ENCODE measurements at places on chromosomes 16 and 17.

DNA sequence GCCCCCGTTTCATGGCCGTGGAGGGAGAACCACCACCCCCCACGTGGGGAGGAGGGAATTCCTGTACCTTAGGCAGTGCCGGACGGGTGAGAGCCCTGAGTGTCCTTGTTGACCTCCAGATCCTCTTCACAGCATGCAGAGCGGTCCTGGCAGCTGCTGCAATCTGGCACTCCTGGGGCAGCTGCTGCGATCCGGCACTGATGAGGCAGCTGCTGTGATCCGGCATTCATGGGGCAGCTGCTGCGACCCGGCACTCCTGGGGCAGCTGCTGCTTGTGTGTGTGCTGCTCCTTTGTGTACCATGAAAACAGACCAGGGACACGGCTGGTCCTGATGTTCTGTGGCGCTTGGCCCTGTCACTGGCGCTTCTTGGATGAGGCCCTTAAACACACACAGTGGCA is 12.8 kb downstream of the ZNF778 start:
- no peak for DNase-seq

GRCh38 chr17:81517339-81518112 is 4.9 kb upstream of the ACTG1 start:
- DNase-seq = no peak

DNA sequence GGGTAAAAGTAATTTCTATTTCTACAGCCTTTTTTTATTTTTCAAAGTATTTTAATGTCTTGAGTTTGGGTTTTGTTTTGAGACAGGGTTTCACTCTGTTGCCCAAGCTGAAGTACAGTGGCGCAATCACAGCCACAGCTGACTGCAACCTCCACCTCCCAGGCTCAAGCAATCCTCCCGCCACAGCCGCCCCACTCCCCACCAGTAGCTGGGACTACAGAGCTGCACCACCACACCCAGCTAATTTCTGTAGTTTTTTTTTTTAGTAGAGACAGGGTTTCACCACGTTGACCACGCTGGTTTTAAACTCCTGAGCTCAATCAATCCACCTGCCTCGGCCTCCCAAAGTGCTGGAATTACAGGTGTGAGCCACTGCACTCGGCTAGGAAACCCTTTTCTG is 44.0 kb downstream of the TUBD1 start:
- no peak for DNase-seq

DNA sequence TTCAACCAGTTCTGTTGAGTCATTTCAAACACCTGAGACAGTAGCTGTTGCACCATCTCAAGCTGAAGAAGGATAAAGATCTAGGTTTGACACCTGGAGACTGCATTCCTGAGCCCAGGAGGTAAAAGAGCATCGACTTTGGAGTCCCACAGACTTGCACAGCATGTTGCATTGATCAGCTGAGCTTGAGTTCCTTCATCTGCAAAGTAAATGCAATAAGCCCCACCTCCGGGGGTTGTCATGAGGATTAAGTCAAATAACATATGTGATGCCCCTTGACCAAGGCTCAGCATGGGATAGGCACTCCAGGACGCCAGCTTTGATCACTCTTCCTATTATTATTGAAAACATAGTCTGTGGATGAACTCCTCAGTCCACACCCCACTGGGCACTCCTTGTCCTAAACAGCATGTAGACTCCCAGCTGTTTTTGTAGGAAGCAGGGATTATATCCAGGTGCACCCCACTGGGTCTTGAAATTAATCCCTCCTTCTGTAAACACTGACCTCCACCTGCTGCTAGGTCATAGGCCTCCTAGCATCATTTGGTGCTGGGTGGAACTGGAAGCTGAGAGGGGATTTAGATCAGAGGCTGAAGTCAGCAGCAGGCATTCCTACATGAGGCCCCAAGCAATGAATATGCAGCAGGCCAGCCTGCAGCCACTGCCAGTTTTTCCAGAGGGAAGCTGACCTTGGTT is 259.0 kb downstream of the HS3ST4 start:
- no peak for DNase-seq

GRCh38 chr17:17766077-17766743 is 70.6 kb downstream of the SREBF1 start:
- no peak for DNase-seq

- DNase-seq = no peak
Observed at GRCh38 chr16:80167657-80168390, 373.0 kb upstream of the DYNLRB2 start.

- no peak for DNase-seq
Observed at GRCh38 chr17:3972931-3973330, 8.7 kb upstream of the ATP2A3 start.

DNA sequence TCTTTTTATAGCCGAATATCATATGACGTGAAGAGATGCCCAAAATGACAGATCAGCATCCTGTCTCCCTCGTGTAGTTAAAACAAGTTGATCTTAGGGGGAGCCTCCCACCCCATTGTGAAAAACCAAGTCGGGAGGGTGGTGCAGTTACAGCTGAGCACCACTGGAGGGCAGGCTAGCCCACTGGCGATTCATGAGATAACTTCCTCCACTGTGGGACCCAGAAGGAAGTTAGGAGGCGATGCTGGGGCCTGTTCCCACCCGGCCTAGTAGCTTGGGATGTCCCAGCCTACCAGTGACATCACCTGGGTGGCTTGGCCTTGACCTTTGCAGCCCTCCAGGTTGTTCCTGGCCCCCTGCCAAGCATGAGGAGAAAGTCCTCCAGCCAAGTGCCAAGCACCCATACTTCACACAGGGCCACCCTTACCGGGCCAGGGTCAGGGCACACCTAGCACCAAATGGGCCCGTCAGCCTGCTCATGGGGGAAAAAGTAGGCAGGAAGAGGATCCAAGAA is 8.1 kb upstream of the CPNE2 start:
- no peak for DNase-seq

- DNase-seq = no peak
Observed at GRCh38 chr16:55557186-55557585, 9.3 kb upstream of the CAPNS2 start.

DNA sequence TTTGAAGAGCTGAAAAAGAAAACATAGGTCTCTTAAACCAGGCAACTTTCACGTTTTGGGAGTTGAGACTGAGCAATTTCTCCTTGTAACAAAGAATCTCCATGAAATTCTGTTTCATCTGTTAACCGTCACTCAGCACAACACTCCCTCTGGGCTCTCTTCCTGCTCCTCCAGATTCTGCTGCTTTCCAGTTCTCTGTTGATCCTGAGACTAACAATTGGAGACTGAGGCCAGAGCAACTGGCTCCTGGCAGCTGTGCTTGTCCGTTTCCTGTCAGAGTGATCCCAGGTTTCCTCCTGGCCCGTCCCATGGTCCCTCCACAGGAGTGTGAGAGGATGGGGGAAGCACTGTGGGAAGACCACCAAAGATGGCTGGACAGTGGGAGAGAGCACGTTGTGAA is 32.5 kb downstream of the IST1 start:
- no peak for DNase-seq

- DNase-seq = no peak
Observed at GRCh38 chr16:88514526-88515232, 55.5 kb upstream of the ZC3H18 start.

DNA sequence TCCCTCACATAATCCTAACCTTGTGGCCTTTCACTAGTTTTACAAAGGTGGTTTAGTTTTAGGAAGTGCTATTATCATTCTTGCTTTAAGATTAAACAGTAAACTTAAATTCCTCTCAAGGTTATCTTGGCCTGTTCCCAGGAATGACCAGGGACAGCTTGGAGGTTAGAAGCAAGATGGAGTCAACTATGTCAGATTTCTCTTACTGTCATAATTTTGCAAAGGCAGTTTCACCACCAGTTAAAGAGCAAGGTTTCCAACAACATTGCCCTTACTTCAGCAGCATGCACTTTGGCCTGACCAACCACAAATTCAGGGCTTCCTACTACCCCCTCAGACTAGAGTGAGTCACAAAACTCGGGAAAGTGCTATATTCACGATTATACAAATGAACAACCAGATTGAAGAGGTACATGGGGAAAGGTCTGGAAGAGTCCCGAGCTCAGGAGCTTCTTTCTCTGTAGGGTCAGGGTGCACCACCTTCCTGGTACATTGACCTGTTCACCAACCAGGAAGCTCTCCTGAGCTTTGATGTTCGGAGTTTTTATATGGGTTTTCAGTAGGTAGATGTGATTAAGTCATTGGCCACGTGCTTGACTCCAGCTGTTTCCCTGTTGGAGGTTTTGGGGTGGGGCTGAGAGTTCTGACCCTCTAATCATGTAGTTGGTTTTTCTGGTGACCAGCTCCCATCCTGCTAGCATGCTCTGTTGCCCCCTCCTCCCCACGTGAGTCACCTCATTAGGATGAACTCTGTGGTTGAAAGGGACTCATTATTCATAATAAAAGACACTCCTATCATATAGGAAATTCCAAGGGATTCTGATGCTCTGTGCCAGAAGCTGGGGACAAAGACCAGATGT is 19.4 kb downstream of the RHOT1 start:
- no peak for DNase-seq

DNA sequence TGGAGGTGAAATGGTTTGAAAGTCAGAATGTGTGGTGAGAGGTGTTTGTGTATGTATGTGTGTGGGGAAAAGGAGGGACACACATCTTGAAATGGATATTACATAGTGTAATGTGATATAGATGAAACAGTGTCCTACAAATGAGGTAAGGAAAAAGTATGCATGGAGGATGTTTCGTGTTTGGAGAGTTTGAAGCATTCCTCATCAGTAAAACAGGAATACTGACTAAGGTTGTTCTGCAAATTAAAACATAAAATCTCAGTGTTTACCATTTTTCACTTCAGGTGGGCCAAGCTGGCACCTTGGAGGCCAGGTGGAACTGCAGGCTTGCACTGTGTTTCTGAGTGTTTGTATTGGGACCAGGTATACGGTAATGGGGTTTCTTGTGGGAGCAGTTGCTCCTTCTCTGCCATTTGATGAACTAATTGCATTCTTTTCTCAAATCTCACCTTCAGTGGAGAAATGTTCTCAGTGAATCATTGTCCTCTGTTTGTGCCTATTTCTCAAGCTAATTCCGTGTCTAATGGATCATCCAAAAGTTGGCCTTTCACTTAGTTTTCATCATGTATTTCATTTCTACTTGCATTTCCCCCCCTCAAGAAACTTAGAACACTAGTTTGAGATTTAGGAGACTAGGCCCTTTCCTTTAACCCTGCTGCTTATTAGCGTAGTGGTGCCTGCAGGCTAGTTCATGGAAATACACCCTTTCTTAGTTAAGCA is 8.2 kb upstream of the TBKBP1 start:
- DNase-seq = no peak

- no peak for DNase-seq
Observed at GRCh38 chr17:61275395-61275794, 124.2 kb upstream of the TBX2 start.

DNA sequence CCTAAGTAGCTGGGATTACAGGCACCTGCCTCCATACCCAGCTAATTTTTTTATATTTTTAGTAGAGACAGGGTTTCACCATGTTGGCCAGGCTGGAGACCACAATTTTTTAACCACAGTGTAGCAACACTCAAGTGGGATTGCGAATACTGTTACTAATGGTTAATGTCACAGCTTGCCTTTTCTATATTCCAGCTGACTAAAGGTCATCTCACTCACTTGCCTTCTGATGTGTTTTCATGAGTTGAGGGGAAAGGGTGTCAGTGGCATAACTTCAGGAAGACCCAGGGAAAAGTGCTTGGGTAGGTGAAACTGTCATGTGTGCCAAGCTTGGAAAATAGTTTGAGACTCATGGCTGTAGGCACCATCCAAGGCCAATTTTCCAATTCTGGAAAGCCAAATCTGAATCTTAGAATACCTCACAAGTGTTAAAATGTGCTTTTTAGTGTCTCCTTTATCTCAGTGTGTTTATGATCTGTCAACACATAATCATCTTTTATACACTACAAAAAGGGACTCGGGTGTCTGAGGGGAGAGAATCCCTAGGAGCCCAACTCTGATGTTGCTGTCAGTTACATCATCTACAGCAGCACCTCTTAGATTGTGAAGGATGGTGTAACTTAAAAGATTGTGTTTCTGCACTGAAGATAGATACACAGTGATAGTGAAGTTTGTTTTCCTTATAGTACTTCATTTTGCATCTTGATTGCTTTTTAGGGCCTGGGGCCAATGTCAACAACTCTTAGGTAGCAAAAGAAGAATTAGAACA is 27.1 kb downstream of the OGFOD1 start:
- no peak for DNase-seq

DNA sequence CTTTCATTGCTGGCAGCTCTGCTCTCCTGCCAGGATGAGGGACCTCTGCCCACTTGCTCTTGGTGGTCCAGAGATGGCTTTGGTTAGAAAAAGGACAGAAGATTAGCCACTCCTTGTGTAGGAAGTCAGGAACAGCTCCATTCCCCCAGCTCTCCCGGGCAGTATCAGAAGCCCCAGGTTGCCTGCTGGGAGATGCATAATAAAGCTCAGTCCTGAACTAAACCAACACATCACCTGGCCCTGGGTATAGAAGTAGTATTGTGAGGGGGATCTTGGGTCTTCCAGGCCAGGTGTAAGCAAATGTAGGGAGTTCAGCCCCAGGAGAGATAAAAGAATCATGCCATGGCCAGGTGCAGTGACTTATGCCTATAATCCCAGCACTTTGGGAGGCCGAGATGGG is 52.4 kb downstream of the NEUROD2 start:
- DNase-seq = no peak

DNA sequence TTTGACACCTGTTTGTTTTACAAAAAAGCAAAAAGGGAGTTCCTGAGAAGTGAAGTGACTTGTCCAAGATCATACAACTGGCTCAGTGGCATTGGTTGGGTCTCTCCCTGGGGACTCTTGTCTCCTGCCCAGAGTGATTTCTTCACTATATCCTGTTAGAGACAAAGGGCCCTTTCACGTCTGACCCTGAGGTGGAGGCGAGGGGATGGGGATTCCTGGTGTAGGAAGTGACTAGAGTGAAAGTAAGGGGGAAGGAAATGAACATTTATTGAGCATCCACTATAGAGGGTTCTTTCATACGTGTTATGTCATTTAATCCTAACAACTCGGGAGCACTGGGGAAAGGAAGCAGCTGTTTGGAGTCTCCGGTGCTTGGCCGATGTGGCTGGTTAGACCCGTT is 9.0 kb downstream of the ITGB3 start:
- DNase-seq = no peak

DNA sequence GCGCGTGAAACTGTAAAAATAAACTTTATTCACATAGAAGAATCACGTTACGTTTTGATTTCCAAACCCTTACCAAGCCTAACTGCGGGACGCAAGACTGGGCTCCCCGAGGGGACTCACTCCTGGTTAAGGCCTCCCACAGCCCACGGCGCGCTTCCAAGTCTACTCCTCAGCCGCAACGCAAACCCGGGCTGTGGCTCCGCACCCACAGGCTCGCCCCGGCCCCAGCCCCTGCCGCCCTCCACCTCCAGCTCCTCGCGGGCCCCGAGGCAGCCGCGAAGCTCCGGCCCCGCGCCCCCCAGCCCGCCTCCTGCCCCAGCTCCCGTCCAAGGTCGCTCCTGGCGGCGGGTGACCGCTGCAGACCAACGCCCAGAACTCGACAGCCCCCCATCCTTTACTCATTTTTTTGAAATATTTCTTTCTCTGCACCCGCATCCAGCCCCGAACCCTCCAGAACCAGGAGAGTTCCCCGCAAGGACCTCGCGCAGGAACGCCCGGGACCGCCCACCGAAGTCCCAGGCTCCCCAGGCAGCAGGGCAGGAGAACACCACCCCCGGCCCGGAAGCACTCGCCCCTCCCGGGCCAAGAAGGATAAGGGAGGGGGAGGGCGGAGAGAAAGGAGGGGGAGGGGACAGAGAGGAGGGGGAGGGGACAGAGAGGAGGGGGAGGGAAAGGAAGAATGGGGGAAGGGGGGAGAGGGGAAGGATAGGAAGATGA is 912 bp downstream of the USP22 start:
- no peak for DNase-seq

Data from NCI-H2081 treated with DMSO at 0.1 percent for 48 hours (cell line).